Activated CD4-positive, alpha-beta T cell treated with anti-CD3 and anti-CD28 coated beads for 48 hours (primary cell): ENCODE measurements at places on chromosomes 5 and 9.

DNA sequence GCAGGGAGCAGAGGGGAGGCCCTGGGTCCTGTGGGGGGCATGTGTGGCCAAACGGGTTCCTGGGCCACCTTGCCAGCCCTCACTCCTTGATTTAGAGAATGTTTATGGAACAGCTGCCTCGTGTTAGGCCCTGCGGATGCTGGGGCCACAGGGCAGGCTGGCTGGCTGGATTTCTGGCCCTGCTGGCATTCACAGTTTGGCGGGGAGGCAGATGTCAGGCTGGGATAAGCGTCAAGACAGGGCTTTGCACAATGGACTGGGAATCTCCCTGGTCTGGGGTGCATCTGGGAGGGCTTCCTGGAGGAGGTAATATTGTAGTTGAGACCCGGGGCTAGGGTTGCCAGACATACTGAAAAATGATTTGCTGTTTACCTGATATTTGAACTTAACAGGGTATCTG, 13.8 kb downstream of the NCS1 start:
- no peak for DNase-seq

GRCh38 chr5:176538989-176539384, 1.8 kb upstream of the RNF44 start:
- DNase-seq = no peak

- no peak for DNase-seq
These were observed 65.9 kb downstream of the SEMA5A start for GRCh38 chr5:9479990-9480389.

DNA sequence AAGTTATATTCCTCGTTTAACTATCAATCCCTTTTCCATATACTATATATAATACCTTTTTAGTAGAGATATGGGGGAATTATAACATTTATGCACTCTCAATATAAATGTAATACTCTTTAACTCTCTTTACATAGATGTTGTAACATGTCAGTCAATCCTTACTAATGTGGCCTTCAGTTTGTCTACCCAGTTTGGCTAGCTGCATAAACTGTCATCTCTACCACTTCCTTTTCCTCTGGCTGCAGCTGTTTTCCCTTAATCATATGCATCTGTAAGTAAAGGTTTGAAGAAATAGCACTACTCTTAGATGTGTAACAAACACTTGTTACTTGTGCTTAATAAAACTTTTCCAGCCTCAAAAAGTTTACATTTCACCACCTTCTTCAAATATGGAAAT, 13.4 kb downstream of the ABHD17B start:
- DNase-seq = no peak

GRCh38 chr9:71747576-71747975, 20.7 kb downstream of the CEMIP2 start:
- DNase-seq = no peak

DNA sequence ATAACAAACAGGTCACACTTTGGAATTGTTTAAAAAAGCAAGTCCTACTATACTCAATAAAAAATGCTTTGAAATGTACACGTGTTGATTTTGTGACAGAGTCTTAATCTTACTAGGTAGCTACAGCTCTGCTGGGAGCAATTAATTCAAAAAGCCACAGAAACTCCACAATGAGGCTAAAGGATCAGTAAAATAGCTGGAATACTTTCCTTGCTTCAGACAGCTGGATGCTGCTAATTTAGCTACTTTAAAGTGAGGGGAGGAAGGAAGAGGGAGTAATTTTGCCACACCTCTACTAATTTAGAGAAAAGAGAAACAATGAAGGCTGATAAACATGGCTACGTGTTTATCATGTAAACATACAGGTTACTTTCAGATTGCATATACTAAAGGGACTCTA, 927.6 kb upstream of the DMAC1 start:
- no peak for DNase-seq

- DNase-seq = peak; percentile 43
These were observed at the start of gene OLFML2A for GRCh38 chr9:124776954-124777648. TSS of gene OLFML2A (plus strand) at chr9:124777133. CDS start at chr9:124777271, 138 bp downstream.

DNA sequence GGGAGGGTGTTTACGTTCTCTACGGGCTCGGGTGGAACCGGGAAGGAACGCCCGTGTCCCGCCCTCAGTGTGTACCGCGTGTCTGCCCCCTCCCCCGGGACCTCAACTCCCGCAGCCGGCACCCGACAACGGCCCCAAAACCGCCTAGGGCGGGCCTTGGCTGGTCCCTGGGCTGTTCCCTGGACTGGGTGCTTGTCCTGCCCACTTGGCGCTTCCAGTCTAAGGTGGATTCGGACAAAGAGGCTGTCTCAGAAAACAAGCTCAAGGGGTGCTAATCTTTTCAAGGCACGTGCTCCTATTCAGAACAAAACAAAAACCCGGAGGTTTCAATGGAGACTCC, 379 bp upstream of the CLK4 start:
- no peak for DNase-seq
